CD8-positive, alpha-beta memory T cell (primary cell): ENCODE measurements at places on chromosomes 12 and 14. TPM values are rescaled to one million over a fixed set of nuclear protein-coding genes. Genes with fewer than 3 reads are reported as not detected.

GRCh38 chr12:104938371-104938770 lies 19.7 kb downstream of the SLC41A2 start:
- DNase-seq: no peak

DNA sequence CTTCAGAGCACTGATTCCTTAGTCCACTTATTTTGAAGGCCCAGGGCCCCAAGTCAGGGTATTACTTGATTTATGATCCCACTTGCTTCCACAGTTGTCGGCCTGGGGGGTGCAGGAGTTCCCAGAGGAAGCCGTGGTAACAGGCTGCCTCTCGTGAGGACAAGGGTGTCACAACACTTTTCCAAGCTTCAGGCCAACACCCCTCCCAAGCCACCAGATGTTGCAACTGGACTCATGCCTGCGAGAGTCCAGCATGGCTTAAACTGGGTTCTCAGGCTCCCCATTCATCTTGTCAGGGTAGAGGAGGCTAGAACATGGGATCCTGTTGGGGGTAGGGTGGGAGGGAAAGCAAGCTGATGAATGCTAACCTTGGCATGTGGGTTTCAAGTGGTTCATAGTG lies 56.1 kb downstream of the BMP4 start:
- no peak for DNase-seq

DNA sequence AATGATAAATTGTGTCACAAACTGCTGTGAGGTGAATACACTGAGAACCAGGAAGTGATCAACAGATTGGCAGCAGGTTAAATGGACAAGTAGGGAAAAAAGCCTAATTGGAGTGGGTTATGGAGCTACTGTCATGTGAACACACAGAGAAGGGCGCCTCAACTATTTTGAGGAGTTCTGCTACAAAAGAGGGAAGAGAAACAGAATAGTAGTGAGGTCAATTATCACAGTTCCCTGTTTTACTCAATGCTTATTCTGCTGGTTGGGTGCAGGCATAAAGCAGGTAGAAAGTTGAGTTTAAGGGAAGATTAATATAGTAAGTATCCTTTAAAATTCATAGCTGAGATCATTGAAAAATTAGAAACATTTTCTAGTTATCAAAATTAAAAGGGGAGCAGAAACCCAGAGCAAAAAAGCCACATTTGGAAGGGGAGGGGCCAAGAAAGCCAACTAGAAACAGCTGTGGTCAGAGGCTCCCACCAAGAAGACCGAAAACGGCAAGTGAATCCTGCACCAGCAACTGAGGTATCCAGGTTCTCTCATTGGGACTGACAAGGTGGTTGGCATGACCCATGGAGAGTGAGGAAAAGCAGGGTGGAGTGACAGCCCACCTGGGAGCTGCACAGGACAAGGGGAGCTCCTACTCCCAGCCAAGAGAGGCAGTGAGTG lies 105.7 kb downstream of the ZC3H14 start:
- no peak for DNase-seq

DNA sequence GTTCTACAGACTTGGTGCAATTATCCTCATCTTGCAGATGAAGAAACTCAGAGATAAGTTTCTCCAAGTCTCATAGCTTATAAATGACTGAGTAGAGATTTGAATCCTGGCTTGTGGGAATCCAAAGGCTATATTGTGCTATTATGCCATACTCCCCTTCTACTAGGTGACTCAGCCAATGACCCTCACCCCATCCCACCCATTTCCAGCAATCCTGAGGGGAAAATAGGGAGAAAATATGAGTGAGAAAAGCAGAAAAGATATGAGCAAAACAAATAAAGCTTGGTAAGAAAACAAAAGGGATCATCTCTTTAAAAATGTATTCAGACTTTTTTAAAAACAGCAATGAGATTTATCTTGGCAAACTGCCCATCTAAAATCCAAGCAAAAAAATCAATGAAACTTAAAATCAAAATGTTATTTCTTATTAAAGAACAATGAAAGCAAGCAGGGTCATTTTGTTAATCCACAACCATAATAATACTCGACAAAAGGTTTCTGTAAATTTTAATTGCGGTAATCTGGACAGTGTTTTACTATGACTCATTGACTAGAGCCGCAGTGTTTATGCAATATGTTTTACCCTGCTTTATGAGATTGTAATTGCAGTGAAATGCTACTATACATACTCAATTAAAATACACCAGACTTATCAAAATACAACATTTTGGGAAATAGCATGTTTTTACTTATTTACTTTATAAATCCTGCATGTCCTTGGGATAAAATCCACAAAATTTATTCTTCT lies 13.1 kb upstream of the LGR5 start:
- DNase-seq: no peak

- DNase-seq: no peak
Measured at GRCh38 chr14:83085136-83085535, 1551.5 kb upstream of the SEL1L start.

ACOT4 gene
- polyA plus RNA-seq: 5.0 TPM

HOXC4 gene
- polyA plus RNA-seq: 0.37 TPM

FOXM1 gene
- polyA plus RNA-seq: 0.15 TPM

GYS2 gene
- polyA plus RNA-seq: not detected

SLC7A8 gene
- 0.51 TPM for polyA plus RNA-seq

SCNN1A gene
- polyA plus RNA-seq: 0.49 TPM

CHGA gene
- not detected for polyA plus RNA-seq

ZC2HC1C gene
- 1.1 TPM for polyA plus RNA-seq
